ENCODE measurements at places on chromosomes 5 and 9.

GRCh38 chr5:33649549-33650482, 209.1 kb downstream of the TARS1 start:
- DNase-seq = no peak

GRCh38 chr5:145345511-145346287, 489.4 kb downstream of the PRELID2 start:
- no peak for DNase-seq

GRCh38 chr9:121881920-121882500, 211.1 kb downstream of the TTLL11 start:
- DNase-seq = no peak

DNA sequence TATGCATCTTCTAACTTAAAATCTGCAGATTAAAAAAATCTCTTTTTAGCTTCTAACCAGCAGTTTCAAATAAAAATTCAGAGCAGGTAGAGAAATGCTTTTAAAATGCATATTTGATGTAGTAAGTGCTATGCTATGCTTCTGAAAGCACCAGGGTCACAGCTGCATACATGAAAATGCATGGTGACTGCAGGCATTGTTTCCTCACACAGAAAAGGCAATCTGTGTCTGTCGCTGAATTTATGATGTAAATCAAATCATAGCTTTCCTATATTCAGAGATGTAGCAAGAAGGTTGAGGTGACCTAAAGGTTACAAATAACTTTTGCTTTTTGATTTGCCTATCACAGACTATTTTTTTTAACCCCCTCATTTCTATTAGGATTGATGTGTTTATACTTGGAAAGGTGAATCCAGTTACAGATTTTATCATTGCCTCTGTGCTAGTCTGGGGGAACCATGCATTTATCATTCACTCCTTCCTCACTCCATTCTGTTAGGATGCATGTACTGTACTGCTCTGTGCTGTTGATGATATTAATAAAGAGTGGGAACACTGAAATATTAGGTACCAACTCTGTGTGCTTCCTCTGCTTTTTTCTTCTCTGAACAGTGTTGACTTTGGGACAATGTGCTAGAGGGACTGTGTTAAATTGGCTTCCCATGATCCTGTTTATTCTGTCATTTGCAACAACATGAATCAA, 65.6 kb downstream of the FOCAD start:
- DNase-seq = no peak
